ENCODE measurements at places on chromosomes 4 and X.

- no peak for DNase-seq
These were observed 13.5 kb upstream of the GRIA3 start for GRCh38 chrX:123170546-123170945.

GRCh38 chr4:184548316-184548647, 73.9 kb upstream of the IRF2 start:
- DNase-seq, result no peak

- DNase-seq, result peak; percentile 13
These were observed 126.0 kb upstream of the CXorf66 start for GRCh38 chrX:140091125-140091886.

DNA sequence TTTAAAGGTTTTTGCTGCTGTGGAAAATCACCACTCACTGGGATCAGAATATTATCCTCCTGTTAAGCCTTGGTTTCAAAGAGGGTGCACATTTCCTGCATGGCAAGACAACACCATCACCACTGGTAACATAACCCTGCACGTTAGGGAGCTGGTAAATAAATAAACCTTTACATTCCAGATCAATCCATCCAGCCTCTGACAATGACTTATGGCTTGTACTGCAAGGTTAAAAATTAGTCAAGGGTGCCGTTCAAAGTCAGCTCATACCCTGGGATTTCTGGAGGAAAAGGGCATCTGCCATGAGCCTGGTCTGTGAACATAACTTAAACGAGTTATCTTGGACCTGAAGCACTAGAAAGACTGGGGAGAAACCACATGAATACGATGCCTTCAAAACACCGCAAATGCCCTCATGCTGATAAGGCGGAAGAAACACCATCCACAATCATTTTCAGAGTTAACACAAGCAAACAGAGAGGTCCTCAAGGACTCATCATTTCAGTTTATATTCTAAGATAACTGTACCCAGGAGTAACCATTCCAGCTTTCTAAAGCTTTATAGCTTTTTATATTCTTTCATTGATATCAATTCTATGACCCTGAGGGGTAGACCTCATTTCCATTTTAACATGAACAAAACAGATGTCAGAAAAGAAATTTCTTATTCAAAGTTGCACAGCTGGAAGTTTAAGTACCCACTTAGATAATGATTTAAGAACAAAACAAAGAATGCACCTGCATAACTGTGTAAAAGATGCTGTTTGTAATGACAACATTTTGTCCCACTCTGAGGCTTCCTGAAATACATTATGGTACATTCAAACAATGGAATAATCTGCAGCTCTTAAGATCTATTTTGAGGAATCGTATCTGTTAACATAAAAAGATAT, 103.1 kb downstream of the NPNT start:
- peak; percentile 87 for DNase-seq

DNA sequence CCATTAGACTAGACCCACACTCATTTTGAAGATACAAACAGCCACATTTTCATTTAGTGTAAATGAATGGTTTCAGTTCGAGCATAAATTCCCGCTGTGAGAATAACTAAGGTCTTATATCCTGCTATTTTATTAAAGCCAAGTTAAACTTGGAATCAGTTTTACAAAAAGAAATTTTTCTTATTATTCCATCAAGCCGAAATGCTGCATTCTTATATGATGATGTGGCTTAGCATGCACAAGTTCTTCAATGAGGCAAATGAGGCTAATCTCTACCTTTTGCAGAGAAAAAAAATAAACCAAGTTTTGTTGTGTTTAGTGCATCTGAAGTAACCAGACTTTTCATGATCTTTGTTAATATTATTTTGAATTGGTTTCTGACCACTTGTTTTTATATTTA, 953.9 kb upstream of the PCDH10 start:
- DNase-seq, result no peak

- DNase-seq, result no peak
These were observed 53.3 kb downstream of the JADE1 start for GRCh38 chr4:128862608-128863311.

DNA sequence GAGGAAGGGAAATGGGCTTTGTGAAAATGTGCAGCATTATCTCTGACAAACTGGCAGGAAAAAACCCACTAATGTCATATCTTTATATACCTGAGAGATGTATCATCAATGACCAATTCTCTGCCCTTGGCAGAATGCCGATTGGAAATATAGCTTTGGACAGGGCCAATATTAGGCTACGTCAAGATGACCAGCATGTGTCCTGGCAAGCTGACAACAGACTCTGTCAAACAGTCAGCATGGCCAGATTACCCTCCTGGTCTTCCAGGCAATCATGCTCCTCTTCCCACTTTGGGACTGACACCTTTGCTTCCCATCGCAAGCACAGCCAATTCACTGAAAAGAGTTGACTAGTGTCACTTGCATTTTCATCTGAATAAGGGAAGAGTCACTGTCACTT, 57.0 kb downstream of the SORBS2 start:
- no peak for DNase-seq

DNA sequence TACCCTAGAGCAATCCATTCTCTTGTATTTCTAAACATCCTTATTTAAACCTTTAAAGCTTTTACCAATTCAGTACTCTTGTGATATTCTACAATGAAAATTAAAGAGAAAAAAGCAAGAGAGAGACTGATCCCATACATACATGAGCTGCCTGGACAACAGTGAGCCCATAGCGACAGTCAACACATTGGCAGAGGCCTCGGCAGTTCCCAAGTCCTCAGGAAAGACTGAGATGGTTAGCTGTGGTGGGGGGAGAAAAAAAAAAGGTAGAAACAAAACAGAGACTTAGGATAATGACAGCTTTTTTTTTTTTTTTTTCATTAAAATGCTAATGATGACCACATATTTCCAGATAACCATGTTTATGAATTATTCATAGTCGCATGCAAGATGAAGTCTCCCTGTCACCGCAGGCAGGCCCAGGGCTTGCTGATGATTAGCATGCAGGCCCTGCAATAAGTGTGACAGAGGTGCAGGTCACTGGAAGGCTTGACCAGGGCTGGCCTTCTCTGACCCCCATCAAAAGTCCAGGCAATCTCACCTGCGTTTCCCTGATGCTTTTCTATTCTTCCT, 148.8 kb downstream of the APBB2 start:
- DNase-seq, result no peak

DNA sequence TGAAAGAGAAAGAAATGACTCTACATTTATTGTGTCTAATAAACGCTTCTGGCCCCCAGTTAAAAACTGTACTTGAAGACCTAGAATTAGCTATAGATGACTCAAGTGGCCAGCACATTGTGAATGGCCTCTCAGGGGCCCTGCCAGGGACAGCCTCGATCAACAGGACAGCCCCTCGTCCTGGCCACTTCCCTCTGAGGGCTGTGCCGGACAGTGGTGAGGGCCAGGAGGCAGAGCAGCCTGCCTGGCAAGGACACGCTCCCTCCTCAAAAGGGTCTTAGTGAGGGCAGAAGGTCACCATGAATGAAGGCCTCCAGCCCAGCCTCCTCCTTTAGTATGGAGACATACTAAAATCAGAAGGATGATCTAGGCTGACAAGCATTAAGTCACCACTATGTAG, 16.5 kb downstream of the RNF212 start:
- DNase-seq, result no peak

GRCh38 chrX:44178274-44179053, 165.0 kb downstream of the EFHC2 start:
- no peak for DNase-seq

- no peak for DNase-seq
These were observed 26.4 kb upstream of the MMRN1 start for GRCh38 chr4:89868276-89868675.

DNA sequence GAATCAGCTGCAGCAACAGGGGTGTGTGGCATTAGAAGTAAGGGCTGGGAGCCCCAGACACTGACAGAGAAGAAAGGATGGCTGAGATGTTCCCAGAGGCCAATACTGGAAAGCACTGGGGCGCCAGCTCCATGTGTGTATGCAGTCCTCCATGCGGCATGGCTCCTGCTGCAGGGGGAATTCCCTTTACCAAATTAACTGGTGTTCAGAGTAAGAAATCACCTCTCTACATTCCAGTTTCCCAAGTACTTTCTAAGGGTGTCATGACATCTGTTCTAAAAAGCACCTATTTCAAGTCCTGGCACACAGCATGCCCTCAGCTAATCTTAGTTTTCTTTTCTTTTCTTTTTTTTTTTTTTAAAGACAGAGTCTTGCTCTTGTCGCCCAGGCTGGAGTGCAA, 98.0 kb downstream of the MAML3 start:
- no peak for DNase-seq

- peak; percentile 9 for DNase-seq
These were observed 292.6 kb upstream of the KLF3 start for GRCh38 chr4:38371391-38371851.

DNA sequence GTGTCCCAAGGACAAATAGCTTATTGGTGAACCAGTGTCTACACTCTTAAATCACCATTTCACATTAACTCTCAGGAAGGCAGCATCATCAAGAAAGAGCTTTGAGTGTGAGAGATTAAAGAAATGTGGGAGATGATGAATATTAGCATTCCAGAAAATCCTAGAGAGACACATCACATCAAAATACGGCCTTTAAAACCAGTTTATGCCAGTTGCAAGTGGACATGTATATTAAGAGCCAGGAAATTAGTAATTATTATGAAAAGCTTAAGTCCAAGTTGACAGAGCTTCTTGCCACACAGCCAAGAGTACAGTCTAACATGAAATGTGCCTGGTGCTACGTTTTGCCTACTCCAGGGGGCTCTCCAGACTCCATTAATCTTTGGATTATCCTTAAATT, 503.0 kb upstream of the BOD1L1 start:
- DNase-seq, result no peak

GRCh38 chrX:1870421-1870820, 255.6 kb downstream of the ASMT start:
- no peak for DNase-seq

- no peak for DNase-seq
These were observed 642.6 kb downstream of the PCDH7 start for GRCh38 chr4:31362756-31363155.

- no peak for DNase-seq
These were observed 15.7 kb downstream of the ZXDB start for GRCh38 chrX:57607295-57608187.

DNA sequence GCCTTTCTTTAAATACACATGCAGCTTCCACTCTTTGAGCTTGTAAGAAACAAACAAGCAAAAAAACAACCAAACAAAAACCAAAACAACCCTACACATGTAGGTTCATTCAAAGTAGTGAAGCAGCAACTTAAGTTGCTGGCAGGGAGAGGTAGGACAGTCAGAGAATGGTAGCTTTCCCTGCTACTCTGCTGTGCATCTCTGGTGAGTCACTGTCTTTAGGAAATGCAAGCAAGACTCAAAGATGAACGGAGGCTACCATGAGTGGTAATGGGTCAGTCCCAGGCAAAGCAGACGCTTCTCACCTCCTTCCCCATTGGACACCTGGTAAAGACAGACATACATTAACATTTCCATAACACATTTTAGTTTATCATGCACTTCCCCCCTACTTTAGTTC, 43.2 kb downstream of the PGRMC2 start:
- DNase-seq, result no peak

GRCh38 chr4:78880874-78881492, 58.3 kb downstream of the PAQR3 start:
- DNase-seq, result no peak

DNA sequence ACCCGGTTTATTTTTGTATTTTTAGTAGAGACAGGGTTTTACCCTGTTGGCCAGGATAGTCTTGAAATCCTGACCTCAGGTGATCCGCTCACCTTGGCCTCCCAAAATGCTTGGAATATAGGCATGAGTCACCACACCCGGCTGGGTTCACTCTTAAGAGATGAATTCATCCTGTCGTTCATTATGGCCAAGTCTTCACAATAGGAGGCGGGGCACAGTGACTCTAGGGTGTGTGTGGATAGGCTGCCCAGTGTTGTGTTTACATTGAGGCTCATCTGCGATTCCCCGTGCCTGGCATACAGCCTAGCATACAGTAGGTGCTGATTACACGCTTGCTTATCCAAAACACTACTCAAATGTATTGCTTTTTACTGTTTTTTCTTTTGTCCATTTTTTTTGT, 41.3 kb upstream of the IGFBP7 start:
- DNase-seq, result no peak

Data from ACHN (cell line).